Skin of body (tissue), 3 donors: ENCODE measurements at places on chromosomes 3 and 15. TPM values are rescaled to one million over a fixed set of nuclear protein-coding genes. Genes with fewer than 3 reads are reported as not detected.

The UROC1 gene
- not detected for total RNA-seq

GRCh38 chr3:143596957-143597642, 251.2 kb downstream of the SLC9A9 start:
- no peak for DNase-seq

GRCh38 chr3:192515664-192516045, 211.7 kb downstream of the FGF12 start:
- DNase-seq = no peak

DNA sequence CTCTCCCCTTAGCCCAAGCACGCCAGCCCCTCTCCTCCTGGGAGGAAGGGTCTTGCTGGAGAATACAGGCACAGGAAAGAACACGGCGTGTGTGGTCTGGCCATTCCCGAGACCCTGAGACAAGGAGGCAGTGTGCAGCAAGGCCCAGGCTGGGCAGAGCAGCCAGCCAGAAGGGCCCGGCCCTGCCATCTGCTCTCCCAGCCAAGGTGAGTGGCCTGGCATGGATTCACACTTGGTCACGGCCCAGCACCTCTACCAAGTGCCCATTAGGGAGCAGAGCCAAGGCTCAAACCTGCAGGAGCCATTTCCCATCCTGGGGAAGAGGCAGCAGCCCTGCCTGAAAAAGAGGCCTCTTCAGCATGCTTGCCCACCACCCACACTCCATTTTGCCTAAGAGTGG, 28.6 kb downstream of the MEGF11 start:
- no peak for DNase-seq

DNA sequence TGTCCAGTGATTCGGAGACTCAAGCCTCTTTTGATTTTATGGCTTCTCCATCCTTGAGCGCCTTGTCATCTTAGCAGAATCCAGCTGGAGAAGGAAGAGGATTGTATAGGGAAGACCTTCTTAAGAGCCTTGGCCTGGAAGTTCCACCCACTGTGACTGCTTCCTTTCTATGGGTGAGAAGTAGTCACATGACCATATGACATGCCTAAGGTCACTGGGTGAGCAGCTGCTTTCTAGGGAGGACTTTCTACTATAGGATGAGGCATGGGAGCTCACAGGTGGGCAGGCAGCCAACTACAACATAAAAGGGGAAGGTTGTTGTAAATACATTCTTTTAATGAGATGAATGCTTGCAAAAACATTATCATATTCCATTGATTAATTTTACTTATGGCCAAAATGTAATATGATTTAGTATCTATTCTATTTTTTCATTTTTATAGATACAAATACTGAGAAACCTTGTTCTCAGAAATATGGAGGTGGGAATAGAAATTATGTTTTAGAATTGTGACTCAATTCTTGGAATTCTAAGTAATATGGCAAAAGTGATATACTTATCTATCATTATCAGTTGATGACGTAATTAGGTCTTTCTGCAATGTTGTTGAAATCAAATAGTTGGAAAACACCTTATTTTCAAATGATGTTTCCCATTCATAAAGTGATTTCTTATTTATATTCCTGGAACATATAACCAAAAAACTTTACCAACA, 53.6 kb upstream of the MINAR1 start:
- DNase-seq = no peak

GRCh38 chr3:11563865-11564185, 79.9 kb downstream of the VGLL4 start:
- DNase-seq = no peak

GRCh38 chr3:181839039-181839915, 127.6 kb downstream of the SOX2 start:
- DNase-seq = no peak

The SYNPR gene
- 0.20 TPM for total RNA-seq
